ENCODE measurements at places on chromosomes 16 and 17. TPM values are rescaled to one million over a fixed set of nuclear protein-coding genes. Genes with fewer than 3 reads are reported as not detected.

DNA sequence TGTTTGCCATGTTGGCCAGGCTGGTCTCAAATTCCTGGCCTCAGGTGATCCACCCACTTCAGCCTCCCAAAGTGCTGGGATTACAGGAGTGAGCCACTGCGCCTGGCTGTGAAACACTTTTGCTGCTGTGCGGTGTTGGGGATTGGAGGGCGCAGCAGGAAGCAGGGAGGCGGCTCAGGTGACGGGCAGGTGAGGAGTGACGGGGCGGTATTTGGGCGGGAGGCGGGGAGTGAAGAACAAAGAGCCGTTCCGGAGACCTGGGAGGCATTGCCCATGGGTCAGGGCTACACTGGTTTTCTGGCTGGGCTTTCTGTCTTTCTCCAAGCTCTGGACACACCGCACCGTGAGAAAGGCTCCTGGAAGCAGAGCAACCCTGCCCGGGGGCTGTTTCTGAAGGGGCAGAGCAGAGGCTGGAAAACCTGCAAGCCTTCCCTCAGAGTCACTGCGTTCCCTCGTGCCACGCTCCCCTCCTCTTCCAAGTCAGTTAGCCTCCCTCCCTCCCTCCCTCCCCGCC lies 22.1 kb downstream of the CRISPLD2 start:
- no peak for DNase-seq

The CSF3 gene
- total RNA-seq = not detected

The MSLN gene
- total RNA-seq = 0.08 TPM

The EPN3 gene
- total RNA-seq = 0.35 TPM

The BORCS6 gene
- 4.5 TPM for total RNA-seq

DNA sequence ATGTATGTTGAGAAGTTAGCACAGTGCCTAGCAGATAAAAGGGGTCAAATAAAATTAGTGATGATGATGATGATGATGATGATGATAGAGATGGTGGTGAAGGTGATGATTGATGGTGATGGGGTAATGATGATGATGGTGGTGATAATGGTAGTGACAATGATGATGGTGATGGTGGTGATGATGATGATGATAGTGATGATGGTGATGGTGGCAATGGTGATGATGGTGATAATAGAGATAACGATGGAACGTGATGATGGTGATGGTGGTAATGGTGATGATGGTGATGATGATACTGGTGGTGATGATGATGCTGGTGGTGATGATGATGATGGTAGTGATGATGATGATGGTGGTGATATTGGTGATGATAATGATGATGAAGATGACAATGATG lies 223.7 kb downstream of the FOXL1 start:
- DNase-seq = no peak
